ENCODE measurements at places on chromosomes 1 and 21. TPM values are rescaled to one million over a fixed set of nuclear protein-coding genes. Genes with fewer than 3 reads are reported as not detected.
A peak's percentile ranks its signal among the peaks of the same experiment; 100 is the strongest.

The DPH2 gene
- 24.1 TPM for total RNA-seq

The LRRC39 gene
- total RNA-seq, result 1.7 TPM

The HSD11B1 gene
- not detected for total RNA-seq

The CAPN8 gene
- total RNA-seq, result not detected

The SYDE2 gene
- 42.4 TPM for total RNA-seq

The ITGB2 gene
- 0.74 TPM for total RNA-seq

The EBNA1BP2 gene
- total RNA-seq, result 49.1 TPM

The PRAMEF1 gene
- total RNA-seq, result not detected

The VANGL2 gene
- total RNA-seq, result 55.5 TPM

DNA sequence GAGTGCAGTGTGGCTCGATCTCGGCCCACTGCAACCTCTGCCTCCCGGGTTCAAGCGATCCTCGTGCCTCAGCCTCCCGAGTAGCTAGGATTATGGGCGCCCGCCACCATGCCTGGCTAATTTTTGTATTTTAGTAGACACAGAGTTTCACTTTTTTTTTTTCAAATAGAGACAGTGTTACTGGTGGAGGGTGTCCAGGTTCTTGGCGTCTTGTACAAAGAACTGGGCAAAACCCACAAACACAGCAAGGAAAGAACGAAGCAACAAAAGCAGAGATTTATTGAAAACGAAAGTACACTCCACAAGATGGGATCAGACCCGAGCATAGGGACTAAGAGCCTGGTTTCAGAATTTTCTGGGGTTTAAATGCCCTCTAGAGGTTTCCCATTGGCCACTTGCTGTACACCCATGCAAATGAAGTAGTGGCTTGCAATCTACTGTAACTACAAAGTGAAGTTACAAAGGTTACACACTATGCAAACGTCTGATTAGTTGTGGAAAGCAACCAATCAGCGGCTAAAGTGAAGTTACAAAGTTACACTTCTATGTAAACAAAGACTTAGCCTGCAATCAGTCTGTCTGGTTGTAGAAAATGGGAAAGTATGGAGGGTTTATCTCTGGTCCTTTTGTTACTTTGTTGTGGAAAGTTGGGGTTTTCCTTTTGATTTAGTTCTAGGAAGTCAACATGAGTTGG, 199.1 kb downstream of the DYRK1A start:
- H3K27ac ChIP-seq, result no peak overlapping the region
- no peaks in the 10 kb centered on the region for H3K36me3 ChIP-seq
- H3K27me3 ChIP-seq, result peaks cover 23% of the 10 kb centered on the region
- DNase-seq, result no peak

DNA sequence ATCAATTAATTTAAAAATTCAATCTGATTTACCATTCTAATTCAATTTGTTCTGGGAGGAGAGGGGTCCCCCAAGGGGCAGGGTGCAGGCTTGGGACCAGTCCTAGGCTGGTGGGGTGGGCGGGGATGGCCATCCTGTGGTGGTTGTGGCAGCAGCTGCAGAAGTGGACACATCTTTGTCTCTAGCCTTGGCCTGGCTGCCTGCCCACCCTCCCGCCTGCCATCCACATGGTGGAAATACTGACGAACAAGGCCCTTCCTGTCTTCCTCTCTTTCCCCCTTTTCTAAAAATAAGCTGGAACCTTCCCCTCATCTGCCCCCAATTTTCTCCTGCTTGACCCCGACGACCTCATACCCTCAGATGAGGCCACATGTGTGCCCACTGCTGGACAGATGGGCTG, 130.9 kb downstream of the FOXD2 start:
- no peak for DNase-seq
- H3K27me3 ChIP-seq, result peaks cover 6% of the 10 kb centered on the region
- no peaks in the 10 kb centered on the region for H3K36me3 ChIP-seq
- H3K4me1 ChIP-seq, result peaks cover 44% of the 10 kb centered on the region
- no peak overlapping the region for H3K27ac ChIP-seq
- no peak overlapping the region for H3K4me3 ChIP-seq

GRCh38 chr1:108080448-108080847, 115.5 kb upstream of the VAV3 start:
- no peak overlapping the region for H3K27ac ChIP-seq
- no peak for DNase-seq
- H3K4me3 ChIP-seq, result no peak overlapping the region

DNA sequence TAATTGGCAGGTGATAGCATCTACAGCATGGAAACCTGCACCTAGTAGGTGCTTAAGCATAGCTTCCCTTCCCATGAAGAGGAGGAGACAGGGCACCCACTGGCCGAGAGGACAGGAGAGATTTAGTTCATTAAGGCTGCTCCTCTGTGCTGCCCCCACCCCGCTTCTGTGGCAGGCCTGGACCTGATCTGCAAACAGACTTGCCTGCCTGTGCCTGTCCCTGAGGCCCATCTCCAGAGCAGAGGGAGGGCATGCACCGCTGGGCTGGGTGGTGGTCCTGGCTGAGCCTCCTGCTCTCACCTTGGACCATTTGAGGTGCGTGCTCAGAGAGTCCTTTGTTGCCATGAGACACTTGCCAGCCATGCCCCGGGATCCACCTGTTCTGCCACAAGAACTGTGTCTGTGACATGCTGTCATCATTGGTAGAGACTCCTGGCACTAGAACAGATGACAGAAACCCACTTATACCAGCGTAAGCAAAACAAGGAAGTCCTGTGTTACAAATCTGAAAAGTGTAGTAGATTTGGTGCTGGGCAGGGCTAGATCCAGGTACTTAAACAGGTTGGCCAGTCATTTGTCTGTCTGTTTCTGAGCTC, 55.6 kb downstream of the PTPRF start:
- peaks cover 18% of the 10 kb centered on the region for H3K36me3 ChIP-seq
- H3K27me3 ChIP-seq, result no peaks in the 10 kb centered on the region
- peak overlapping the region; percentile 88 for H3K27ac ChIP-seq
- no peak for DNase-seq
- no peak overlapping the region for H3K4me3 ChIP-seq

- peaks cover 6% of the 10 kb centered on the region for H3K27me3 ChIP-seq
- DNase-seq, result peak; percentile 36
- H3K27ac ChIP-seq, result peak within 1 kb of the TSS; percentile 90
- peaks cover 29% of the 10 kb centered on the region for H3K4me1 ChIP-seq
These were observed at the start of gene SLC25A24 for GRCh38 chr1:108199781-108200686. SLC25A24 (minus strand) TSS chr1:108200343; CDS start chr1:108200138, 205 bp downstream.

GRCh38 chr1:89812992-89813391, 7.8 kb upstream of the LRRC8D start:
- no peak overlapping the region for H3K27ac ChIP-seq
- no peaks in the 10 kb centered on the region for H3K27me3 ChIP-seq
- H3K4me1 ChIP-seq, result peaks cover 8% of the 10 kb centered on the region
- H3K36me3 ChIP-seq, result no peaks in the 10 kb centered on the region

DNA sequence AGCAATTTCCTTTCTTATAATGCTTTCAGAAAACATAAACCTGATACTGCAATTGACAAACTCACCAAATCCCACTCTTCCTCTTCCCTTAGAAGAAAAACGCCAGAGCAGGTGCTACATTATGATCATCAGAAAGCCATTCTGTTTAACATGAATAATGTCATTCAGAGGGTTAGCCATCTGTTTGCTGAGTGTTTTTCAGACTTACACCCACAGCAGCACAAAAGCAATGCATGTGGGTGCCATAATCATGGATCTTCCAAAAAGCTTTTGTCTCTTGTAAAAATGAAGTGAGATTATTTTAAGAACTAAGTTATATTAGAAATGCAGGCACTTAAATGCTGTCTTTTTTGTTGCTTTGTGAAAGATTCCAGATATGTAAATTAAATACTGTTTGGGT, 204.6 kb upstream of the TMPRSS15 start:
- peaks cover 5% of the 10 kb centered on the region for H3K27me3 ChIP-seq
- H3K4me1 ChIP-seq, result no peaks in the 10 kb centered on the region
- H3K4me3 ChIP-seq, result no peak overlapping the region
- no peak overlapping the region for H3K27ac ChIP-seq
- H3K36me3 ChIP-seq, result no peaks in the 10 kb centered on the region
- no peak for DNase-seq

- no peak overlapping the region for H3K4me3 ChIP-seq
- H3K36me3 ChIP-seq, result no peaks in the 10 kb centered on the region
- DNase-seq, result no peak
- no peak overlapping the region for H3K27ac ChIP-seq
These were observed 16.1 kb downstream of the IL6R start for GRCh38 chr1:154420961-154421924.

- no peak overlapping the region for H3K27ac ChIP-seq
- peaks cover 94% of the 10 kb centered on the region for H3K27me3 ChIP-seq
- H3K4me3 ChIP-seq, result peak overlapping the region; percentile 37
- H3K4me1 ChIP-seq, result peaks cover 7% of the 10 kb centered on the region
These were observed 6.2 kb upstream of the OLIG2 start for GRCh38 chr21:33019516-33019884.

DNA sequence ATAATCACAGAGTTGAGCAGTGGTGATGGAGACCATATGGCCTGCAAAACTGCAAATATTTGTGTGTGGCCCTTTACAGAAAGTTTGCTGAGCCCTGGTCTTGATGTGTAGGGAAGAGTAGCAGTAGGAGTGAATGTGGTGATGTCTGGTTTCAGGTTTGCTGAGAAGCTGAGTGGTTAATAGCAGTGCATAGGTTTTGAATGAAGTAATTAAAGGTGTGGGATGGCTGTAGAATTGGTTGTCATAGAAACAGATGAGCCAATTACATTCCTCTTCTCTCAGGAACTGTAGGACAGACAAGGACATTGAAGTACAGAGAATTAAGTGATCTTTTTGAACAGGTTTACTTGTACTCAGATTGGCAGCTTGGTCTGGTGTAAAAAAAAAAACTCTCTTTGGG, 37.4 kb downstream of the PRDM2 start:
- no peak for DNase-seq
- peaks cover 4% of the 10 kb centered on the region for H3K4me1 ChIP-seq
- H3K4me3 ChIP-seq, result no peak overlapping the region
- H3K27ac ChIP-seq, result peak overlapping the region; percentile 55
- no peaks in the 10 kb centered on the region for H3K36me3 ChIP-seq
- H3K27me3 ChIP-seq, result no peaks in the 10 kb centered on the region

DNA sequence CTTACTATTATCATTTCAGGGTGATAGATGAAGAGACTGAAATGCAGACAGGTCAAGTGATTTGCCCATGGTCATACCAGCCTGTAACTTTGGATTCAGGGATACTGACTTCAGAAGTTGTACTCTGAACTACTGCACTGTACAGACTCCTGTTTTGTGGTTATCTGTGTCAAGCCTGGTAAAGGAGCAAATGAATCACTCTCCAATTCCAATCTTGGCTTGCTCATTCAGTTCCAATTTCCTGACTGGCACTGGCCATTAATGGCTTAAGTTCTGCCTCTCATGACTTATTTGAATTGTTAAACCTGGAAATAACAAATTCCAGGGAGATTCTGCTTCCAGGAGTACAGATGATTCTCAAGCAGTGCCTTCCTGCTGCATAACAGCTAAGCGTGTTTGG, 45.4 kb upstream of the PLD5 start:
- H3K4me3 ChIP-seq, result no peak overlapping the region
- H3K4me1 ChIP-seq, result no peaks in the 10 kb centered on the region
- peaks cover 7% of the 10 kb centered on the region for H3K27me3 ChIP-seq
- no peak overlapping the region for H3K27ac ChIP-seq
- no peak for DNase-seq

DNA sequence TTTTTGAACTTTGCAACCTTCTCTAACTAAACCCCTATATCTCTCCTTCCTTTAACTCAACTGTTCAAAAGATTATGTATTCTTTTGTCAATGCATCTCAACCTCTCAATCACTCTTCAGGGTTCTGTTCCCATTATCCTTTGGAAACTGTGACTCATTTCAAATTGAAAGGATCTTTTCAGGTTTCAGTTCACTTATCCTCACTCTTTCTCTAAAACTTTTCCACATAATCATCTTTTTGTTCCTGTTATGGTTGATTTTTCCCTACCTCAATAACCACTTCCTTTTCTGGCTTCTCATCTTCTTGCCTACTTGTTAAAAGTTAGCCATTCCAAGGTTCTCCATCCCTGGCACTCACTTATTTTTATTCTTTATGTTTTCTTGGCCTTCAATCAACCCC, 56.2 kb upstream of the NUF2 start:
- peaks cover 9% of the 10 kb centered on the region for H3K4me1 ChIP-seq
- DNase-seq, result no peak
- H3K36me3 ChIP-seq, result peaks cover 4% of the 10 kb centered on the region
- H3K27me3 ChIP-seq, result no peaks in the 10 kb centered on the region

- no peak overlapping the region for H3K4me3 ChIP-seq
- H3K36me3 ChIP-seq, result no peaks in the 10 kb centered on the region
- no peaks in the 10 kb centered on the region for H3K27me3 ChIP-seq
- DNase-seq, result no peak
- H3K4me1 ChIP-seq, result peaks cover 15% of the 10 kb centered on the region
- H3K27ac ChIP-seq, result no peak overlapping the region
These were observed 227.2 kb downstream of the KCNJ6 start for GRCh38 chr21:37688952-37689659.

DNA sequence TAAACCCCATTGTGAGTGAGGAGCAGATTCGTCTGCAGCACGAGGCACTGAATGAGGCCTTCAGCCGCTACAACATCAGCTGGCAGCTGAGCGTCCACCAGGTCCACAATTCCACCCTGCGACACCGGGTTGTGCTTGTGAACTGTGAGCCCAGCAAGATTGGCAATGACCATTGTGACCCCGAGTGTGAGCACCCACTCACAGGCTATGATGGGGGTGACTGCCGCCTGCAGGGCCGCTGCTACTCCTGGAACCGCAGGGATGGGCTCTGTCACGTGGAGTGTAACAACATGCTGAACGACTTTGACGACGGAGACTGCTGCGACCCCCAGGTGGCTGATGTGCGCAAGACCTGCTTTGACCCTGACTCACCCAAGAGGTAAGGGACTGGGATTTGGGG, 132.2 kb downstream of the PAPPA2 start:
- no peak for DNase-seq
- H3K36me3 ChIP-seq, result no peaks in the 10 kb centered on the region
- no peak overlapping the region for H3K27ac ChIP-seq
- no peaks in the 10 kb centered on the region for H3K4me1 ChIP-seq
- no peak overlapping the region for H3K4me3 ChIP-seq
- H3K27me3 ChIP-seq, result no peaks in the 10 kb centered on the region

- H3K27ac ChIP-seq, result no peak overlapping the region
- H3K4me1 ChIP-seq, result peaks cover 10% of the 10 kb centered on the region
- no peaks in the 10 kb centered on the region for H3K36me3 ChIP-seq
- H3K4me3 ChIP-seq, result no peak overlapping the region
- no peak for DNase-seq
These were observed 10.1 kb upstream of the PLA2G5 start for GRCh38 chr1:20059847-20060246.

GRCh38 chr1:18278946-18279345, 171.3 kb downstream of the IGSF21 start:
- H3K36me3 ChIP-seq, result no peaks in the 10 kb centered on the region
- no peaks in the 10 kb centered on the region for H3K4me1 ChIP-seq
- no peak overlapping the region for H3K27ac ChIP-seq
- peaks cover 56% of the 10 kb centered on the region for H3K27me3 ChIP-seq
- H3K4me3 ChIP-seq, result no peak overlapping the region
